ENCODE measurements at places on chromosomes 1 and 21. TPM values are rescaled to one million over a fixed set of nuclear protein-coding genes. Genes with fewer than 3 reads are reported as not detected.

Gene GJA8
- not detected for total RNA-seq

Gene KLF18
- not detected for total RNA-seq

Gene CHD5
- 0.98 TPM for total RNA-seq

Gene PDXK
- 330 TPM for total RNA-seq

All from A172 (cell line).